Cardiac fibroblast (primary cell): ENCODE measurements at places on chromosomes 3 and 15.
A peak's percentile ranks its signal among the peaks of the same experiment; 100 is the strongest.

GRCh38 chr3:49295489-49296058, 18.5 kb upstream of the C3orf62 start:
- DNase-seq = peak; percentile 65

GRCh38 chr15:77350792-77351191, 69.1 kb downstream of the PEAK1 start:
- no peak for DNase-seq

DNA sequence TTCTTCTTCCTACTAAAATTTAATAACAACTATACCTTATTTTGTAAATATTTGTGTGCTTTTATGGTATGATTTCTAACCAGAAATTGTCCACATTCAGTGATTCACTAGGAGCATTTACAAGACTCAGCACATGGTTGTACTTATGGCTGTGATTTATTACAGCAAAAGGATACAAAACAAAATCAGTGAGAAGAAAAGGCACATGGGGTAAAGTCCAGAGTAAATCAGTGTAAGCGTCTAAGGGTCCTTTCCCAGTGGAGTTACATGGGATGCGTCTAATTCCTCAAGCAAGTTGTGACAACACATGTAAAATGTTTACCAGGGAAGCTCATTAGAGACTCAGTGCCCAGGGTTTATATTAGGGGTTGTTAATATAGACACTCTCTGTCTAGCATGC, 31.1 kb downstream of the RNF13 start:
- DNase-seq = no peak

DNA sequence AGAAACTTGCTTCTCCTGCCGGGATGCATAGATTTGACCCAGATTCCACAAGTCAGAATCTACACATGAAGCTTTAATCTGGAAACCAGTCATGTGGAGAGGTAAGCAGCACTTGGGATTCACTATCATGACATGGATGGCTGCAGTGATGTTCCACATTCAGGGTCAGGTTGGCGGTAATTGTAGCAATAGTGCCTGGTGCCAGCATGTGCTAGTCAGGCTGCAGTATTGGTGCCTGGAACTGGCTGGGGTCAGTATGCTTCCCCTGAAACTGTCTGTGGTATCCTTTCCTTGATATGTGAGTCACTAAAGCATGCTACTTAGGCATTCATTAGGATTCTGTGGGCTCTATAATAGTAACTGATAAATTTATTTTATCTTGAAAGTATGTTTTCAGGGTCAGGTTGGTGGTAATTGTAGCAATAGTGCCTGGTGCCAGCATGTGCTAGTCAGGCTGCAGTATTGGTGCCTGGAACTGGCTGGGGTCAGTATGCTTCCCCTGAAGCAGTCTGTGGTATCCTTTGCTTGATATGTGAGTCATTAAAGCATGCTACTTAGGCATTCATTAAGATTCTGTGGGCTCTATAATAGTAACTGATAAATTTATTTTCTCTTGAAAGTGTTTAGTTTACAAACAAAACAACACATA, 1439.2 kb downstream of the ZPLD1 start:
- DNase-seq = no peak

- peak; percentile 89 for DNase-seq
Observed at GRCh38 chr3:129278439-129278965, at the start of gene HMCES. HMCES (plus strand) TSS chr3:129278870; CDS start chr3:129279733, 863 bp downstream.

- peak; percentile 78 for DNase-seq
Observed at GRCh38 chr3:94249491-94250079, 186.7 kb downstream of the NSUN3 start.

GRCh38 chr3:149638228-149639092, 19.4 kb downstream of the WWTR1 start:
- DNase-seq = peak; percentile 45

- DNase-seq = no peak
Observed at GRCh38 chr3:54857343-54857742, 70.5 kb downstream of the LRTM1 start.

DNA sequence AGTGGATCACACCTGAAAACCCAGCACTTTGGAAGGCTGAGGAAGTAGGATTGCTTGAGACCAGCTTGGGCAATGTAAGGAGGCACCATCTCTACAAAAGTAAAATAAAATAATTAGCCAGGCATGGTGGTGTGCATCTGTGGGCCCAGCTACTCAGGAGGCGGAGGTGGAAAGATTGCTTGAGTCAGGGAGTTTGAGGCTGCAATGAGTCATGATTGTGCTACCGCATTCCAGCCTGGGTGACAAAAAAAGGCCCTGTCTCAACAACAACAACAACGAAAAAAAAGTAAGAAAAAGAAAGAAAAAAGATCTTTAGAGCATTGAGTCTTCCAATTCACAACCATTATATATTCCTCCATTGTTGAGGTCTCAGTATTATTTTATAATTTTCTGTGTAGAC, 192.4 kb upstream of the DPH6 start:
- DNase-seq = peak; percentile 65

DNA sequence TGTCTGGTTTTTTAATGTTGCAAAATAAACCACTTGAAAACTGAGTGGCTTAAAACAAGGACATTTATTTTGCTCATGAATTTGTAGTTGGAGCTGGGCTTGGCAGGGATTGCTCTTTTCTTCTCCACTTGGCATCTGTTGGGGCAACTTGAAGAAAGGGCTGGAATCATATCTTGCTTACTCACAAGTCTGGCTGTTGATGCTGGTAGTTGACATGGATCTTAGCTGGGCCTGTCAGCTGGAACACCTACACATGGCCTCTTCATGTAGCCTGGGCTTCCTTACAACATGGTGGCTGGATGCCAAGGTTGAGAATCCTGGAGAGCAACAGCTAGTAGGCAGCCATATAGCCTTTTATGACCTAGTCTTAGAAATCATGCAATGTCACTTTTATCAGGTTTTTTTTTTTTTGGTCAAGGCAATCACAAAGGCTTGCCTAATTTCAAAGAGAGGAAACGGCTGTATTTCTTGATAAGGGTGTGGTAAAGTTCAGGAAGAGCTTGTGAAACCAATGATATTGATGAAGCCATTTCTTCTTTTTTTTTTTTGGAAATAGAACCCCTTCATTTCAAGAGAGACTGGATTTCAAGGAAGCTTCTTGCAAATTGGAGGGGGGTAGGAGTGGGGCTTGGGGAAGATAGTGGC, 262.1 kb downstream of the IL20RB start:
- DNase-seq = no peak

DNA sequence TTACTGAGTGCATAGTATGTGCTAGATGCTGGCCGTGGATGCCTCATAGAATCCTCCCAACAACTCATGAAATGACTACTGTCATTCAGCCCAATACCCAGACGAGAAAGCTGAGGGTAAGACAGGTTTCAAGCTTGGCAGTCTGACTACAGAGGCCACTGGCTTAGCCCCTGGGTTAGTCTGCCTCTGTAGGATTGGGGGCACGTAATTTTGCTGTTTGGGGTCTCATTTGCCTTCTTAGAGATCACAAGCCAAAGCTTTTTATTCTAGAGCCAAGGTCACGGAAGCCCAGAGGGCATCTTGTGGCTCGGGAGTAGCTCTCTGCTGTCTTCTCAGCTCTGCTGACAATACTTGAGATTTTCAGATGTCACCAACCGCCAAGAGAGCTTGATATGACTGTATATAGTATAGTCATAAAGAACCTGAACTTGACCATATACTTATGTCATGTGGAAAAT, 1.0 kb upstream of the CCR5 start:
- no peak for DNase-seq
